ENCODE measurements at places on chromosomes 7 and 10. TPM values are rescaled to one million over a fixed set of nuclear protein-coding genes. Genes with fewer than 3 reads are reported as not detected.
A peak's percentile ranks its signal among the peaks of the same experiment; 100 is the strongest.

Gene PDZD7
- 1.4 TPM for total RNA-seq

DNA sequence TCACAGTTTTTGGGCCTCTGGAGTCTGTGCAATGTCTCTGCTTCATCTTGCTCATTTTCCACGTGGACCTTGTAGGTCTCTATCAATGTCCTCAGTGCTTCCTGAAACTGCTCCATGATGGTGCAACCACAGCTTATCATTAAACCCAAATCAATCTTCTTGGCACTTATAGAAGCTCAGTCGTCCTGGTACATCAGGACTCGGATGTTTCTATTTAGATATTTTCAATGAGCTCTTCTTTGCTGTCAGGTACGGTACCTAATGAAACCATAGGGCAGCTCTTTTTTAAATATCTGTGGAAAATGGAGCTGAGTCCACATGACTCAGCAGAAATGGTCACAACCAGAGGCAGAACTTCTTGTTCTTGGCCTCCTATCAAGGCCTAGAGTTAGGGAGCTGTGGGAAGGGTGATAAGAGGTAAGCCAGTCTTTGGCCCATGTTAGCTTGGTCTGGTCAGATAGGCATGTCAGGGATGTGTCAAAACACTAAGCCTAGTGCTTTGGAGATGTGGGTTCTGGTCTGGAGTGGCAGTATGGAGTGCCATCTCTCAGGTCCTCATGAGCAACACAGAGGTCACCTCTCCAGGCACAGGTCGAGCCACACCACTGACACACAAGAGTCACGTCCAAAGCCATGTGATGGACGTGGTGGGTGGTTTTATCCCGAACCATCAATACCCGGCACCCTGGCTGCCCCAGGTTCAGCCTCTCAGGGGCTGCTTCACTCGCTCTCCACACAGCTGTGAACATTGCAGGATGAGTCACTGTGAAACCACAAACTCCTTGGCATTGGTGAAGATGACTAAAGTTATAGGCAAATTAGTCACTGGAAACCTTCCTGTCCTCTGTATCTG lies 87.0 kb downstream of the TBXAS1 start:
- DNase-seq = no peak

- no peak for DNase-seq
These were observed 21.7 kb downstream of the RAB18 start for GRCh38 chr10:27525819-27526218.

- no peak for DNase-seq
These were observed 254.6 kb downstream of the OTUD1 start for GRCh38 chr10:23693501-23693901.

DNA sequence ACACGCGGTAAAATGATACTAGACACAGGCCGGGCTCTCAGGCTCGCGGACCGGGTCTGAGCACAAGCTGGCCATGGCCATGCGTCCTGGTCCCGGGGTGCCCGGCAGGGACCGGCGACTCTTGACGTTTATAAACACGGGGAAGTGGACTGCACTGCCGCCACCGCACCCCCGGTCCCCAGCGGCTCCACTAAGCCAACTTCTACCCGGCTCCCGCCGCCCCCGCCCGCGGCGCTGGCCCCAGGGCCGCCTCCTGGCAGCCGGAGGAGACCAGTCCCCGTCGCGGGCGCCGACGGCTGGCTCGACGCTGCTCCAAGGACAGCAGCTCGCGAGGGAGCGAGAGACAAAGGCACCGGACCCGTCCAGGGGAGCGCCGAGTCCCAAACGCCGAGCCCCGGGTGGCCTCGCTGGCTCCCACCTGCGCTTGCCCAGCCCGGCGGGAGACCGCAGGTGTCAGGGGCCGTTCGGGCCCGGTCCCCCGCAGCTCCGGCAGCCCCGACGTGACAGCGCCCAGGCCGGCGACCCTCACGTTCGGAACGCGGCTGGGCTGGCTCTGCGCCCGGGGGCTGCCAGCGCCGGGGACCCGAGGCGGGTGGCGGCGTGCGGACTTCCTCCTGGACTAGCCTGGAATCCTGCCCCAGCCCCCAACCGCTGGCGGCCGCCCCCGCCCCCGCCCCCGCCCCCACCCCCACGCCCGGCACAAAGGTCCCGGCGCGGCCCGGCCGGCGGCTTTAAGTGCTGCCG lies 517 bp downstream of the ITGB1 start:
- peak; percentile 77 for DNase-seq

DNA sequence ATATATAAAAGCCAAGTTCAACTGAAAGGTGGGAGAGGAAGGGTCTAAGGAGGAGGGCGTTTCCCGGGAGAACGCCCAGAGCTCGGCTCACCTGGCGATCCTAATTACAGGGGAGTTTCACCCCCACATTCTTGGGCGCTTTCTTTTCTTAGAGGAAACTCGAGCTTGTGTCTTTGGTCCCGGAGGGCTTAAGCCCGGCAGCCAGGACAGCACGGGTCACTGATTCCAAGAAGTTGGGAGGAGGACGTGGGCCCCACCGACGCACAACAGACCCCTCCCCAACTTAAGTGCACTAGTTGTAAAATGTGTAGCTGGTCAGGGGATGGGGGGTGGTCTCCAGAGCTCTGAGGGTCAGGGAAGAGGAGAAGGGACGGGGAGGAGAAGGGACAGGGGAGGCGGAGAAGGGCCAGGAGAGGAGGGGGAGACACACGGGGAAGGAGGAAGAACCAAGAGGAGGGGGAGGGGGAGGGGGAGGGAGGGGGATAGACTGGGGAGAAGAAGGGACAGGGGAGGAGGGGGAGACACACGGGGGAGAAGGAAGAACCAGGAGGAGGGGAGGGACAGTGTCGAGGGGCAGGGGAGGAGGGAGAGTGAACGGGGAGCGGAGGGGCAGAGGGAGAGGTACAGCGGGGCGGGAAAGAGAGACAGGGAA lies 874 bp downstream of the BAIAP2L1 start:
- no peak for DNase-seq

GRCh38 chr7:69813637-69814240 lies 215.5 kb downstream of the AUTS2 start:
- no peak for DNase-seq

Measured in sigmoid colon (tissue), 7 donors.